Renal cortex interstitium (tissue), 15 donors: ENCODE measurements at places on chromosomes 11 and 22. TPM values are rescaled to one million over a fixed set of nuclear protein-coding genes. Genes with fewer than 3 reads are reported as not detected.

The PLEKHA7 gene
- polyA plus RNA-seq: 58.2 TPM

DNA sequence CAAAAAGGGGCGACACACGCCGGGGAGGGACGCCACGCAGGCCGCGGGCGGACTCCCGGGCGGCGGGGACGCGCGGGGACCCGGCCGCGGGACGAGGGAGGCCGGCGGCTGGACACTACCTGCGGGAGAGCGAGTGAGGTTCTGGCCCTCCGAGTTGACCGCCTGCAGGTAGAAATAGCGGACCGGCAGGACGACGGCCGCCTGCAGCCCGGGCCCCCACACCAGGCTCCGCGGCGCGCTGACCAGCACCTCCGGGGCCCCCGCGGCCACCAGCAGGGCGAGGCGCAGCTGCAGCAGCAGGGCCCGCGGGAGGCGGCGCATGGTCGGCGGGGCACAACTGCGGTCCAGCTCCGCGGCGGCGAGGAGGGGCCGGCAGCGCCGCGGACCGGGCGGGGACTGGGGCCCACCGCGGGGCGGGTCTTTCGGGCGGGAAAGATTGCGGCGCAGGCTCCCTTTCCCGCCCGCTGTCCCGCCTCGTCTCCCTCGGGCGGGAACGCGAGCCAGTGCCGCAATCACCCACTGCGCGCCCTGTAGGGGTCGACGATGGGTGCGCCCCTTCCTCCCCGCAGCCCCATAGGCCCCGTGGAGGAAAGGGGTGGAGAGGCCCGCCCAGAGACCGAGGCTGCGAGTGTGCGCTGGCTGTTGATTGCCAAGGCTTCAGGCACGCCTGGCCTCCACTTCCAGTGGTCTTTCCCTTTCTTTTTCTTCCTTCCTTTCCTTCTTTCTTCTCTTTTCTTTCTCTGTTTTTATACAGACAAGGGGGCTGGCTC, at the start of gene POGLUT3:
POGLUT3 (minus strand) TSS at position 339 of the 770 bp plus-strand sequence; CDS start at position 321, 18 bp downstream.
- DNase-seq: peak; percentile 57

GRCh38 chr11:65672982-65673381, 10.3 kb upstream of the RELA start:
- DNase-seq: no peak

DNA sequence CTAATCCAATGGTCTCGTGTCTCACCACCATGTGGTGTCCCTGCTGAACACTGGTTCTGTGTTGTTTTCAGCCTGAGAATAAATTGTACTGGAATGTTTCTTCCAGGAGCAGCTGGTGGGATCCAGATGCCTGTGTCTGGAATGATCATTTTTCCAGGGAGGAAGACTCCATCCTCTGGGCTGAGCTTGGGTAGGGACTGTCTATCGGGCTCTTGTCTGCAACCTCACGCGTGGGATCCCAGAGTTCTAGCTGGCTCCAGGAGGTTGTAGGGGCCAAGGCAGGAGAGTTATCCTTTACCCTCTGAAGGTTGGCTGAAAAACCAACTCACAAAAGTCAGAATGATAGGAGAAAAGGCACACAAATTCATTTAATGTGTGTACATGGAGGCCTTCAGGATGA, 144.1 kb upstream of the B3GAT1 start:
- DNase-seq: no peak

- no peak for DNase-seq
Measured at GRCh38 chr22:26842103-26842502, 184.7 kb downstream of the MIAT start.

GRCh38 chr11:61075891-61076290, 26.4 kb upstream of the CD5 start:
- no peak for DNase-seq

GRCh38 chr11:46295312-46296058, 18.0 kb downstream of the CREB3L1 start:
- DNase-seq: no peak

GRCh38 chr22:30326255-30326705, 461 bp downstream of the TBC1D10A start:
- no peak for DNase-seq

DNA sequence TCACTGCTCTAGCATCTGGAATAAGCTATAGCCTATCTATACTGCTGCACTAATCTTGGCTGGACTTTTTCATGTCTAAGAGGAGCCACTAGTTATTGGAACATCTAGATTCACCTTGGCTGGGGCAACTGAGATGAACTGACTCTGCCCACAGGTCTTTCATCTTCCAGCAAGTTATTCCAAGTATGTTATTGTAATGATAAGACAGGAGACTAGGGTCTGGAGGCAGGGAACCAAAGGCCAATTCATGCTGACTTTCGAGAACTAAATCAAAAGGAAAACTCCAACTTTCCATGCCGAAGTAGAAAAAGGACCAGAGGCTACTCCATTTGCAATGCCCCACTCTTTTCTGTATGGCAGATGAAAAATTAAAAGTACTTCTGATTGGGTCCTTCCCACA, 1243.0 kb upstream of the RAG2 start:
- no peak for DNase-seq

GRCh38 chr11:35751664-35752061, 89.1 kb downstream of the TRIM44 start:
- no peak for DNase-seq

- peak; percentile 90 for DNase-seq
Measured at GRCh38 chr11:94767701-94768601, at the start of gene AMOTL1. AMOTL1 (plus strand) TSS chr11:94768356; CDS start chr11:94768512, 156 bp downstream.

DNA sequence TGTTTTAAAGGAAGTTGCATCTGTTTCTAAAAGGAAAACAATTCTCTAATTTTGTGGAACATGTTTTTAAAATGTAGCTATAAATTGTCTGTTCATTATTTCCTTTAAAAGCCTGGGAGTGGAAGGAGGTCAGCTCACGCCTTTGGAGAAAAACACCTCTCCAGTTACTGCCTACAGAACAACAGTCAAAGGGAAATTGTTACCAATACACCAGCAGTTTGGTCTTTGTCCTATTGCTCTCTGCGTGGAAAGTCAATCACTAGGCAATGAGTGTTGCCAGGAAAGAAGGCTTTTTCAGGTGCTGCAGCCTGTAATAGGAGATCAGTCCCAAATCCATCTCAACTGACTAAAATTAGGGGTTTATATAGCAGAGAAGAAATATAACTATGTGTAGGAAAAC, 22.2 kb downstream of the SVIP start:
- DNase-seq: no peak

- DNase-seq: no peak
Measured at GRCh38 chr11:132168344-132168981, 798.0 kb downstream of the NTM start.

DNA sequence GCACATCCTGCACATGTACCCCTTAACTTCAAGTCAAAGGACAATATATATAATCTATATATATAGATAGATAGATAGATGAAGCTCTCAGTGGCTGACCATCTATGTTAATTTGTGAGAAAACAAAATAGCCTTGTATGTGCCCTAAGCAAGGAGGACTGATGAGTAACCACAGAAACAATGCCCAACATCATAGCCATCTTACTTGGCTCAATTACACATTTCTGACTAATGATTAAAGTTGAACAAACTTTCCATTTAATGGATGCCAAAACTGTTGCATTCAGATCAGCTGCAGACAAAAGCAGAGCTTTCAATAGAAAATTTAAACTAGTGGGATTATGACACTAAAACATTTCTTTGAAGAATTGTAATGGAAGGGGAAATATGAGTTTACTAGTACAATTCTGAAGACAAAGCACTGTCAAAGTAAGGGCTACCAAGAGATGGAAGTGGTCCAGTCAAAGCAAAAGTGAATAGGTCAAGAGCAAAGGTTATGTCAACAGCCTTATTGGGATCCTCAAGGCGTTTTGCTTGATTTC, 1188.2 kb upstream of the RAG2 start:
- DNase-seq: no peak

- DNase-seq: no peak
Measured at GRCh38 chr11:132888226-132888625, 644.1 kb downstream of the OPCML start.

The YAP1 gene
- polyA plus RNA-seq: 206 TPM
